ENCODE measurements at places on chromosomes 3 and 15.

DNA sequence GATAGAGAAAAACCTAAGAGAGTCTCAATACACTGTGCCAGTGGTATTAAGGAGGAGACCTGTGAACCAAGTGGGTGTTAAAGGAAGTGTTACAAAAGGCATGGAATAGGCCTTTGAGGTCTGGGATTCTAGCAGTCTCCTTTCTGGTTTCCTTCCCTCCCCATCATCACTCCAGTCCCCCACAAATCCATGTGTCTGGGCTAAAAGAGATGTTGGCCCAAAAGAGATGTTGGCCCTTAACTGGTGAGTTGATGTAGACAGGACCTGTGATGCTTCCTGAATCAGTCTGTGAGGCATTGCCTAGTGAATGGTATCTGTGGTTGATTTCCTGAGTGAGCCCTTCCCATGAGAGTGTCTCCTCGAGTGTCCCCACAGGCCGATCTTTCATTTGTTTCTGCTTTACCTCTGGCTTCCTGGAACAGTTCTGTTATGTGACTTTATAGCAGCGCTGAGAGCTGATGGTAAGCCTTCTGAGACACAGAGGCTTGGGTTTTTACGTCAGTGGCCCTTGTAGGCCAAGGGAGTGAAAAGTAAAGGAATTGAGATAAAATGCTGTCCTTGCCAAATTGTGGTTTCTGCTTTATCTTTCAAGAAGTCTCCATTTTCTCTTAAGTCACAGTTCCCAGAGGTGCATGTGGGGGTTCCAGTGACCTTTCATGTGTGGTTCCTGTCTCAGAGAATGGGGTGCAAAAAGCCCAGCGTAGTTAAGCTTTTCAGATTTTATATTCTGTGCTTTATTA is 87.8 kb downstream of the KLHL25 start:
- DNase-seq: no peak

- no peak for DNase-seq
These were observed 64.6 kb downstream of the STAC start for GRCh38 chr3:36444909-36445308.

GRCh38 chr3:149414557-149415231 is 37.2 kb upstream of the TM4SF1 start:
- DNase-seq: no peak

- no peak for DNase-seq
These were observed 322.8 kb downstream of the ZNF621 start for GRCh38 chr3:40847551-40847992.

DNA sequence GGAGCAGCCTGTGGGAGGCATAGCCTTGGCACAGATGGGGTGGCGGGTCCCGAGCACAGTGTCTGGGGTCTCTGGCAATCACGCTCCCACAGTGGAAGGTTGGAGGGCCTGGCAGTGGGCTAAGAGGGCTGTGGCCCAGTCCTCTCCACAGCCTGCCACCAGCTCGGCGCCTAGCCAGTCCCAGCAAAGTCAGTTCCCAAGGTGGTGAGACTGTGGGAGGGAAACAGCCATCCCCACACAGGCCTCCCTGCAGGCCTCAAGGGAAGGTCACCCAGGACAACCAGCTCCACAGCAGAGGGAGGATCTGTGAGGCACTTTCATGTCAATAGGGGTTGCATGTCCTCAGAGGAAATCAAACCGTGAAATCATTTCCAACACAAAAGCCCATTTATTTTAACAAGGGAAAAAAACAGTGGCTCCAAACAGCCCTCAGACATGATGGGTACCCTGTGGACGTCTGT is 27.6 kb upstream of the LIMD1 start:
- no peak for DNase-seq

- DNase-seq: peak; percentile 83
These were observed 7.9 kb upstream of the GP9 start for GRCh38 chr3:129052675-129053074.

DNA sequence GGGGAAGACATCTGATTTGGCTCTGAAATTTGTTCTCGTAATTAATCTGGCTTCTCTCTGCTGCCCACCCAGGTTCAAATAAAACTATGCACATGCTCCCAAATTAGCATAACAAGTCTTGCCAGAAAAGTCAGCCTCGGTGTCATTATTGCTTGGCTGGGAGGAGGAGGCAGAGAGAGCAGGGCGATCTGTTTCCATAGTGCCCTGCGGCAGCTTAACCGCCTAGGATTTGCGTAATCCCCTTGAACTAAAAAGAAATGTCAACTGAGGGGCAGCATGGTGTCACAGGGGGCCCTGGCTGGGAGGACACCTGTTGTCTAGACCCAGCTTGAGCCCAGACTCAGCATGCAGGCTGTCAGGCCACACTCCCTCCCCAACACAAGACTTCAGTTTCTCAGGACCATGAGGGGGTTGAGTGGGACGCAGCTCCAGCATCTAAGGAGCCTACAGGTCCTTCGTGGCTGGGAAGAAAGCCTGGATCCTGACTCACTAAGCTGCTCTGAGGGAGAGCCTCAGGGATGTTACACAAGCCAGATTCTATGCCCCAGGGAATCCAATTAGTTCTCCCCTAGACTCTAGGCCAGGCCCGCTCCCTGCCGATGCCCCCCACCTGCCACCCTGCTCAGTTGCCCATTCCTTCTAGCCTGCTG is 17.3 kb downstream of the MRPS11 start:
- no peak for DNase-seq

DNA sequence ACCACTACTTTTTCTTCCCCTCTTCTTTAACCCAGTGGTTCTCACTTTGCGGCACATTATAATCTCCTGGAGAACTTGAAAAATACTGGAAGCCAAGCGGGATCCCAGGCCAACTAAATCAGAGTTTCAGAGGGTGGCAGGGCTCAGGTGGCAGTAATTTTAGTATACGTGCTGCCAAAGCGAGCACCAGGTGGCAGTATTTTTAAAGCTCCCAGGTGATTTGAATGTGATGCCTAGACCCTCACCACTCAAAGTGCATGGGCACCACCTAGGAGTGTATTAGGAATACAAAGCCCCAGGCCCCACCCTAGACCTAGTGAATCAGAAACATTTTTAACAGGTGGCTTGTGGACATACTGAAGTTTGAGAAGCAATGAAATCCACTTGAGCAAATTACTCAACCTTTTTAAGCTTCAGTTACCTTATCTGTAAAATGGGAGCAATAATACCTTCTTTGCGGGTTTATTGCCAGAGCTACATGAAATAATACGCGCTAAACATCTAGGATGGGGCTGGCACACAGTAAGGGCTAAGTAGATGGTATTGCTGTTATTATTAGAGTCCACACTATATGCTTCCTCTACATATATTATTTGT is 8.3 kb downstream of the B3GALNT1 start:
- DNase-seq: no peak

GRCh38 chr15:49169880-49170597 is at the start of gene GALK2:
TSS of gene GALK2 (plus strand) at chr15:49170247. CDS start at chr15:49170323, 76 bp downstream.
- DNase-seq: peak; percentile 89

DNA sequence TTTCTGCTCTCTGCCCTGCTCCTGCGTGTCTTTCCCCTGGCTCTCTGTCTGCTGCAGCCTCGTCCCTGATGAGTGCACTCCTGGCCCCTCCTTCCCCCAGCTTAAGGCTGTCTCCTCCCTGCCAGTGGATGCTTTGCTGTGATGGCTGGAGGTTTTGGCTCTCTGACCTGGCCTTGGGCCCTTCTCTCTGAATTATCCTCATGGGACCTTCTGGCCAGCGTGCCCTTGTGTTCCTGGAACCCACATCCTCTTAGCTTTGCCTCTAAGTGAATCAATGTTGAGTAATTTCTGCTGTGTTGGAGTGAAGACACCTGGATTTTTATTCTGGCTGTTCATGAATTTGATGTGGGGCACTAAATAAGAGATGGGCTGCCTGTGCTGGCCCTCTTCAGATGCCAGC is 9.8 kb upstream of the TNFAIP8L3 start:
- peak; percentile 78 for DNase-seq

GRCh38 chr3:81516042-81516441 is 245.4 kb downstream of the GBE1 start:
- no peak for DNase-seq

- DNase-seq: no peak
These were observed 27.1 kb upstream of the VPS8 start for GRCh38 chr3:184784731-184785500.

GRCh38 chr3:173064631-173065030 is 76.4 kb downstream of the SPATA16 start:
- DNase-seq: no peak

DNA sequence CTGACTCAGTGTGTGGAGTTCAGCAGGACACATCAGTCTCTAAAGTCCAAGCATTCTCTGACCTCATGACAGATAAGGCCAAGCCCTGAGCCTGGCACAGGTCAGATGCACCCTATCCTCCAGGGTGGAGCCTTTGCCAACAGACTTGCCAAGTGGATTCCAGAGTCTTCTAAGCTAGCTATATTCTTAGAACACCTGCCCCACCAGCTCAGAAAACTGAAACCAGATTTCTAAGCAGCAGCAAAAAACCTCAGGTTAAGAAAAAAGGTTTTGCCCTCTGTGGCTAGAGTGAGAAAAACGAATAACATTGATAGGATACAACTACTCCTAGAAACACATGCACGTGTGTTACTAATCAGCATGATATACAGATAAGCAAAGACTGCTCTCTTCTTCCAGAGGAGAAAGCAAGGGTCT is 11.6 kb downstream of the RMDN3 start:
- DNase-seq: no peak

DNA sequence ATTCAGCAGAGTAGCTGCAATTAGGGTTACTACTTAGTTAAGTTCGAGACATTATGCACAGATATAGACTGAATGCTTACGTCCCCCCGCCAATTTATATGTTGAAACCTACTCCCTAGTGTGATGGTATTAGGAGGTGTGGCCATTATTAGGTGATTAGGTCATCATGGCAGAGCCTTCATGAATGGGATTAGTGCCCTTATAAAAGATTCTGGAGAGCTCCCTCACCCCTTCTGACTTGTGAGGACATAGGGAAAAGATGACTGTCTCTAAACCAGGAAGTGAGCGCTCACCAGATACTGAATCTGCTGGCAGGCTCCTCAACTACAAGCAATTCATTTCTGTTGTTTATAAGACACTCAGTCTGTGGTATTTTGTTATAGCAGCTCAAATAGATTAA is 25.6 kb upstream of the TEX9 start:
- DNase-seq: no peak

- DNase-seq: no peak
These were observed 170.3 kb downstream of the NSMCE3 start for GRCh38 chr15:29099131-29099880.

DNA sequence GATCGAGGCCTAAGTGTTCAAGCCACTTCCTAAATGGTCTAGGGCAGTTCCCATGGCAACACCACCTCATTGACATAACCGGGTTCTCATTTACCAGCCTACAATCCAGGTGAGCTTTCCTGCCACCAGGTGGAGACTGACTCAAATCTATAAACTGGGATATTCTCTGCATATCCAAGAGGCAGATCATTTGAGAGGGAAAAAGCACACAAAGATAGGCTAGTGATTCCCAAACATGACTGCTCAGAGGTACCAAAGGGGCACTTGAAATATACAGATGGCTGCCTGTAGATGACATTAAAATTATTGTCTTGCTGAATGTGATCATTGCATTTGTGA is 141.3 kb upstream of the PROK2 start:
- no peak for DNase-seq
